NCI-H524 (cell line): ENCODE measurements at places on chromosomes 6 and 20.

GRCh38 chr20:60653111-60653845, 598.8 kb upstream of the CDH4 start:
- DNase-seq, result no peak

DNA sequence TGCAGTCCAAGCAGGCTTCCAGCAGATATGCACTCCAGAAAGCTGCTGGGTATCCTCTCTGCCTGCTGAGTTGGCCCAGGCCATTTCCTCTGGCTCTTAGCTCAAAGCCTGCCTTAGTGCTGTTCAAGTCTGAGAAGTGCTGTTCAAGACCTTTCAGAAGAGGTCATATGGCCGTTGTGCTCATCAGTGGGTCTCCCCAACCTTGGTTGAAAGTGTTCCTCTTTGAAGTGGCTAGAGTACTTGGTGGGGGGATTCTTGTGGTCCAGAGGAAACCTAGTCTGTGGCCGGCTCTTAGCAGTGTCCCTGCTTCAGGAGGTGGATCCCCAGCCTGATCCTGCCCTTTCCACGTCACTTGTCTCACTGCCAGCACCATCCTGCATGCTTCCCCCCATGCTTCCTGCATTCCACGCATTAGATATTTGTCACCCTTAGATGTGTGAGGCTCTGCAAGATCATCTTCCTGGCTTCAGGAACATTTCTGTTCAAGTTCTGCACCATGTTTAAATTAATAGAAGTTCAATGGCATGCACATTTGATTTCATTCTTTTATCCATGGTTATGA, 105.0 kb downstream of the FIG4 start:
- DNase-seq, result no peak

DNA sequence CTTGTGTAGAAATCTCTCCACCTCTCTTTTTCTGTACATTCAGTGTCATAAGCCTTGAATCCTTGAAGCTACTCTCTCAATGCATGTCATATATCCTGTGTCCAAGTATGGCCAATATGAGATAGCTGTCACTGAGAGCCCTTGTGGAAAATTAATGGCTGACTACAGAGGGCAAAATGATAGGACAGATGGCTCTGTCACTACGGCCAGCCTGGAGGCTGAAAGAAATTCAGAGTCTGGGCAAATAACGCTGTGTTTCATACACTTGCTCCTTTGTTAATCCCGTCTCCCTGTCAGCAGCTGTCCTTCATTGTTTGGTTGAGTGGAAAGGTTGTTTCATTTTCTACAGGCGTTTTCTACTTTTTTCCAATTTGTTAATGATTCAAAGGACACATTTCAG, 70.4 kb upstream of the VGLL2 start:
- DNase-seq, result peak; percentile 93

GRCh38 chr6:78379982-78380381, 487.4 kb upstream of the IRAK1BP1 start:
- no peak for DNase-seq

DNA sequence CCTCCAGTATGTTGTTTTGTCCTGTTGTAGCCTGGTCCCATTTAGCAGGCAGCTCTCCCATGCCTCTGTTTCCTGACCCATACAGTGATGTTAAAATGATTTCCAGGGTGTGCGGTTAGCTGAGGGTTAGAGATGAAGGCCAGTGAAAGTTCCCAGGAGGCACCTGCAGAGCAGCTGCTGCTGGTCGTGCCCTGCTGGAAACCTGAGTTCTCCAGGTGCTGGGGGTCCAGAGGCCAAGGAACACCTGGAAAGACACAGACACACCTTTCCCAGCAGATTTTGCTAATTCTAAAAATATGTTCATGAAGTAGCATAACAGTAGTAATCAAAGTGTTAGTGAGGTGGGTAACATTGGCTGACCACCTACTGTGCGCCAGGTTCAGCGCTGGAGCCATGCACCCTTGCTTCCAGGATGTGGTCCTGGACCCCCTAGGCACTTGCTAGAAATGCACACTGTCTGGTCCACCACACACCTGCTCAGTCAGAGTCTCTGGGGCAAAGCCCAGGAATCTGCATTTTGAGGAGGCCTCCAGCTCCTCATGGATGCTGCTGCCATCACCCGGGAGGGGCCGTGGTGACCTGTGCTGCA, 118.7 kb downstream of the SYNDIG1 start:
- no peak for DNase-seq
